ENCODE measurements at places on chromosomes 2 and 18.

DNA sequence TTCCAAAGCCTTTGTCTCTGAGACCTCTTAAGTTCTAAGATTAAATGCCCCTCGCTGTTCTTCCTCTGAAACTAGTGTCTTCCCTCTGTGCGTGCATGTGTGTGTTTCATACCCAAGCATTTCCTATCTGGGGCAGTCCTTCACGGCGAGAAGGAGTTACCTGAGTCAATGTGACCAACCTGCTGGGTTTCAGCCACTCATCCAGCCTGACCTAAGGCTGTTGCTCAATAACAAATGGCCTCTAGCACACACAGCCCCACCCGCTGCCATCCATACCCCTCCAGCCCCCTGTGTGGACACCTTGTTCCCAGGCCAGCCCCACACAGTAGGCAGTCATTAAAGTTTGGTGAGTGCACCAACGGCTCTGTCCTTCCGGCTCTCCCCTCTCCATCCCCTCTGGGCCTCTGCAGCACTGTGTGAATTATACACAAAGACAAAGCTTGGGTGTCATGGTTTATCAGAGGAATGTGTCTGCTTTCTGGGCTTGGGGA lies 53.8 kb upstream of the FOSL2 start:
- no peak for DNase-seq

GRCh38 chr2:218221000-218221399 lies 4.0 kb downstream of the ARPC2 start:
- DNase-seq: no peak

DNA sequence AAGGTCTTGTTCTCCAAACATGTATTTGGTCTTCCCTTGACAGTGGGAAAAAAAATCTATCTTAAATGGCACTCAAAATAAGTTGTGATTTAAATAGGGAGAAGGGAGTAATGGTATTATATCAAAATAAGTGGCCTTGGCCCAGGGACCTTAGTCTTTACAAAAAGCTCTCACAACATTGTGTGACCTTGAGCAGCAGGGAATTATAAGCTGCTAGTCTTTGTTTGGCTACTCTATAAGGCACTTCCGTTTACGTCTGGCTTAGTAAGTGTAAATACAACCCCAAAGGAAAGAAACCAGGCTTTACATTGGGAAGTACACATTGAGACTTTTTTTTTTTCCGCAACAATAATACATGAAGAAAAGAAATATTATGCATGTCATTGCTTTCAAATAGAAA lies 734.0 kb upstream of the LINC00305 start:
- no peak for DNase-seq

DNA sequence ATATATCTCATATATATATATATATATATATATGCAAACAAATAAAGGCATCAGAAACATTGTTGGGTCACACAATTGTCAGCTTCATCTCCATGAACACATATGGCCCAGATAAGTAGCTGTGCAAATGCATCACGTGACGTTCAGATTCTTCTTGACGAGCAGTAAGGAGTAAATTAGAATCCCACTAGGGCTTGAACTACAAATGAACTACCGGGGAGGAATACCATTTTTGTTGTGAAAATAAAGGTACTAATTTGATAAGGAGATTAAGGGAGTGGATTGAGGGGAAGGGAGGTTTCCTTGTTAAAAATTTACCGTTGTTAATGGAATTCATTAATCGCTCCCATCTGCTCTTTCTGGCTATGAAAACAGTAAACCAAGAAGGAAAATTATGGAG lies 186.5 kb upstream of the COPS8 start:
- DNase-seq: no peak

DNA sequence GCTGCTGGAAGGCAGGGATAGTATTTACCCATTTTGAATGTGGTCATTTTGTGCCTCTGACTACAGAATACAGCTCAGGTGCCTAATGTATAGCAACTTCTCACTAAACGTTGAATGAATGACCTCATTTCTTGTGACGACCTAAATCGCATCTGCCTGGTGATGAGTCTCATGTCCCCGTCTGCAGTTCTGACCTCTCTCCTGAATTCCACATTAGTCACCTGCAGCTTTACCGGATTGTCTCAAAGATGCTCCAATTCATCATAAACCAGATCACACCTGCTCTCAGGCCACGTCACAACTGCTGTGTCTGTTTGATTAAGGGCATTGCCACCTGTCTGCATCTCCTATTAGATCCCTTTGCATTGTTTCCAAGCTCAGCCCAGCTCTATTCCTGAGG lies 133.6 kb upstream of the MYT1L start:
- no peak for DNase-seq

DNA sequence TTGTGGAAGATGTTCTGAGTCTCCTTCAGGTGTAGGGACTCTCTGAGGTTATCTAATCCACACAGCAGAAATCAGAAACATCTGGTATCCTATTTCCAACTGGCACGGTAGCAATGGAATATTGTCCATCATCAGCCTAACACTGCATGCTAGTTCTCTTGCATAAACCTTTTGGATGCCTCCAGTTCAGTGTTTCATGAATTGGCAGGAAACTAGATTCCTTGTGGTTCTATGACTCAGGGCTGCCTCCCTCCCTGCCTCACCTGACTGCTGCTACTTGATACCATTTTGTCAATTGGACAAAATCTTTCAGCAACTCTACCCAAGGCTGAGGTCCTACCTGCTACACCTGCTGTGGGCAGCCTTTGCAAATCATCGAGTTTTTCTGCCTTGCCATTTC lies 130.9 kb downstream of the TPGS2 start:
- no peak for DNase-seq

- no peak for DNase-seq
These were observed 54.9 kb downstream of the THUMPD2 start for GRCh38 chr2:39723946-39724827.

GRCh38 chr2:949384-950079 lies 1.1 kb upstream of the SNTG2 start:
- no peak for DNase-seq

- no peak for DNase-seq
These were observed 23.3 kb downstream of the SMAD7 start for GRCh38 chr18:48927286-48928080.

DNA sequence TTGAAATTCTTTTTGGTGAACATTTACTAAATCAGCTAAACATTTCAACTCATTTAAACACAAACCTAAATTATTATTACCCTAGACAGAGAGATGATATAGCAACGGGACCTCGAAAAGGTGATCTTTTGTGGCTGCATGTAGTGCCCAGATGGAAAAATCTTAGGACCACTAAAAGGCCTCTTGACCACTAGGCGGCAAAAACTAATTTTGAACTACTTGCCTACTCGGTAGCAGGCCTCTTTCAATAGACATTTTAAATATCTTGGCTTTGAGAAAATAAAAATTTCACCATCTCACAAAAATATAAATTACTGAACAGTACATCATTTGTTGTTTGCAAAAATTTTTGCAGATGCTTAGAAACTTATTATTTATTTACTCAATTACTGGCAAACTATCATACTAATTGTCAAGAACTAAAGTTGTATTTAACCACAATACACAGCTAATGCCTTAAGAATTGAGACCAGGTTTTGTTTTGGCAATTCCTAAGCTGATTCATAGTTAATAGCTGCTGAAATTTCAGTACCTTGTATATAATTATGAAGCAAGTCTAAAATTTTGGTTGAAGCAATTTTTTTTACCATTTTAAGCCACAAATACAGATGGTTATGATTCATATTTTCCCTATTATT lies 9.4 kb downstream of the COL3A1 start:
- DNase-seq: no peak

GRCh38 chr18:77560341-77560992 lies 310.8 kb downstream of the GALR1 start:
- DNase-seq: no peak

GRCh38 chr18:39225373-39225772 lies 1659.8 kb upstream of the CELF4 start:
- DNase-seq: no peak

GRCh38 chr18:53665701-53666100 lies 558.8 kb downstream of the MBD2 start:
- DNase-seq: no peak

- no peak for DNase-seq
These were observed 63.5 kb downstream of the TGIF1 start for GRCh38 chr18:3513481-3513880.

GRCh38 chr2:198143793-198144192 lies 339.4 kb downstream of the PLCL1 start:
- no peak for DNase-seq

- DNase-seq: peak; percentile 33
These were observed 56.1 kb upstream of the SLC35G4 start for GRCh38 chr18:11553098-11553940.

DNA sequence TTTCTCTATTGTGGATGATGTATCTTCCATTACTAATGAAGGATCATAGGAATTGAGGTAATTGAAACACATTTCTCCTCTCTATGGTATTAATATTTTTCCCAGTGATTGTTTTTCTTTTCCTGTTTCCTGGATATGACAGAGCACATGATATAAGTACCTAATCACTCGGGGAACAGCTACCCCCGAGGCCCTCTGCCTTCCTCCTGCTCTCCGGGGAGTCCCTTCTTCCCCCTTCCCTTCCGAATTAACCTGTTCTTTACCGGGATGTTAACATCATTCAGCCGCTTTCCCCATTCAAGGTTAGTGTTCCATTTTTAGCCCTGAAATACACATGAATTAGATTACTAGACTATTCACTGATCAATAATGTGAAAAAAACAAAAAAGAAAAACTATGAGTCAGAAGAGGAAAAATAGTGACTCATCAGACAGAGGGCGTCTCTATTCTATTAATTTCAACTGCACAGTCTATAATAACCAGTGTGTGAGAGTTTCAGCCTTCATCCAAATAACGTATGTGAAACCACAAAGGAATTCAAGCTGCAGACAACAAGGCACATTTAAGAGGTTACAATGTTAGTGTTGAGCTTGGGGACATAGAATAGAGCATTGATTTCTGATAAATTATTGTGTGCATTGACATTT lies 450.8 kb downstream of the DLGAP1 start:
- no peak for DNase-seq

- no peak for DNase-seq
These were observed 77.2 kb upstream of the HPCAL1 start for GRCh38 chr2:10225291-10226037.

- DNase-seq: no peak
These were observed at the start of gene SCN7A for GRCh38 chr2:166494140-166494624. Gene SCN7A (minus strand): TSS chr2:166494249. CDS start chr2:166477696, 16,553 bp downstream.

DNA sequence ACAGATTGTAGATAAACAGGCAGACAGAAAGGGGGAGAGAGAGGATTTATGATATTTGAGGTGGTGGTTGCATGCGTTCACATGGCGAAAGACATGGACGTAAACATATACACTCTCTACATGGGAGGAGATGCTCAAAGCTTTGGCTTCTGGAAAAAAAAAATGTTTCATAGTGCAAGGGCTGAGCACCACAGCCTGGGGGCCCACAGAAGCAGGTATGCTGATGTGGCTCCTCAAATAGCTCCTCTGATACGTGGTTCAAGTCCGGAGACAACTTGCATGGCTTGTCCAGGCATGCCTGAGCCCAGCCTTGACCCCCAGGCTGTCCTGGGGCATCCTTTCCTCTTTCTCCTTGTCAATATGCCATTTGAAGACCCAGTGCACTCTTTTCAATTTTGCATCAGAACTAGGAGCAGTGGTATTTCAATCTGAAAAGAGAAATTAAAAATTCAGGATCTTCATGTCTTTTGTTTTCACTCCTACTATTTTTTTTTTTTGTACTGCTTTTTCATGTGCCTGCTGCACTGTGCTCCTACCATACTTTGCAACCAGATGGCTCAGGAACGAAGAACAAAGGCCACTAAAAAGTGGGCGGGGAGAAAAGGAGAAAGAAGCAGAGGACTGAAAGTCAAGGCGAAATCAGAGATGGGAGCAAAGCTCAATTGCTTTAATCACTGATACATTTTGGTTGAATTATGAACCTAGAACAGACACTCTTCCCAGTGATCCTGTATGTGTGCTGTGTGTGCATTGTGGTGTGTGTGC lies 495.7 kb upstream of the TCF4 start:
- no peak for DNase-seq

DNA sequence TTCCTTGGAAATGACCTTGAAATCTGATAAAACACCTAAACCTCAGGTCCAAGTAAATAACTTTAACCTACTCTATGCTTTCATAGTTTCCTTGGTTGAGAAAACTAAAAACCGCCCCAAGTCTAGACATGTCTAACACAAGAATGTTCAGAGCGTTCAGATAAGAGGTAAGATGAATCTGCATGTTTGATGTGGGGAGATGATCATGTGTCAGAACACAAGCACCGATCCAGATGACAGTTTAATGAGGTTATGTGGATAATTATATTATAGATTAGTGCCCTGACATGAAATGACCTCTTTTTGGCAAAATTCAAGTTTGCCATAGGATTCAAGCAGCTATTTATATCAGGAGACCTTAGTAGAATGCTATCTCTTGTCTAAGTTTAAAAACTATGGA lies 729.8 kb upstream of the SOX11 start:
- no peak for DNase-seq

DNA sequence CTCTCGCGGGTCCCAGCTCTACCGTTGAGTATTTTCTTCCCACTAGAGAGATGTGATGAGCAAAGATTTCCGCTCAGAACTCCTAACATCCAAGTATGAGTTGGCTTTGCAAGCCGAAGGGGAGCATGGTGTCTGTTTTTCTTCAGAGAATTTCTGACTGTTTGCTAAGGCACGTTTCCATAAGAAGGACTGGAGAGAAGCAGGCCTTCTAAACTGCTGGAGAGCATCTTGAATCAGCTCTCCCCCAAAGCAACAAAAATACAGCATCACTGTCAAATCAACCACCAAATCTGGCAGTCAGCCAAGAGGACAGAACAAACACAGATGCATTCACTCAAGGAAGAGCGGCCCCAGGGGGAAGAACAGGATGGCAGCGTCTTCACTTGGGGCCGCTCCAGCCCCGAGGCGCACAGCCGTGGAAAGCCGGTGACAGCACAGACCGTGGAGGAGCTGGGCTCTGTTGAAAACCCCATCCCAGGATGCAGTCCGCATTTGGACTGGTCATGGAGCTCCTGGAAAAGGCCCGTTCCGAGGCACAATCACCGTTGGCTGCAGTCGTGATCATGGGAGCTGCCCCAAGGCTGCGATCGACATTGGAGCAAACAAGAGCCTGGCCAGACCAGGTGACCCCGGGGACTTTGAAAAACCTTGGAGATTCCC lies 101.4 kb downstream of the NFATC1 start:
- DNase-seq: peak; percentile 37

DNA sequence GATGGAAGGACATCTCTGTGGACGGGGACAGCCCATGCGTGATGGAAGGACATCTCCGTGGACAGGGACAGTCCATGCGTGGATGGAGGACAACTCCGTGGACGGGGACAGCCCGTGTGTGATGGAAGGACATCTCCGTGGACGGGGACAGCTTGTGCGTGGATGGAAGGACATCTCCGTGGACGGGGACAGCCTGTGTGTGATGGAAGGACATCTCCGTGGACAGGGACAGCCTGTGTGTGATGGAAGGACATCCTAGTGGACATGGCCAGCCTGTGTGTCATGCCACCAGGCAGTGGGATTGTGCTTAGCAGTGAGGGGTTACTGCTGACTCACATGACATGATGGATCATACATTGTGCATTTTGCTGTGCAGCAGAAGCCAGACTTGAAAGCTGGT lies 30.0 kb upstream of the NFATC1 start:
- no peak for DNase-seq

GRCh38 chr2:217934321-217935131 lies 68.3 kb downstream of the TNS1 start:
- no peak for DNase-seq
